Retina (tissue), 1 donor: ENCODE measurements at places on chromosomes 2 and 18.

GRCh38 chr2:164910101-164910899 lies 45.0 kb downstream of the SLC38A11 start:
- DNase-seq: no peak

- no peak for DNase-seq
Measured at GRCh38 chr2:118987886-118988285, 45.9 kb downstream of the MARCO start.

- DNase-seq: no peak
Measured at GRCh38 chr2:43302961-43303494, 76.6 kb upstream of the ZFP36L2 start.

DNA sequence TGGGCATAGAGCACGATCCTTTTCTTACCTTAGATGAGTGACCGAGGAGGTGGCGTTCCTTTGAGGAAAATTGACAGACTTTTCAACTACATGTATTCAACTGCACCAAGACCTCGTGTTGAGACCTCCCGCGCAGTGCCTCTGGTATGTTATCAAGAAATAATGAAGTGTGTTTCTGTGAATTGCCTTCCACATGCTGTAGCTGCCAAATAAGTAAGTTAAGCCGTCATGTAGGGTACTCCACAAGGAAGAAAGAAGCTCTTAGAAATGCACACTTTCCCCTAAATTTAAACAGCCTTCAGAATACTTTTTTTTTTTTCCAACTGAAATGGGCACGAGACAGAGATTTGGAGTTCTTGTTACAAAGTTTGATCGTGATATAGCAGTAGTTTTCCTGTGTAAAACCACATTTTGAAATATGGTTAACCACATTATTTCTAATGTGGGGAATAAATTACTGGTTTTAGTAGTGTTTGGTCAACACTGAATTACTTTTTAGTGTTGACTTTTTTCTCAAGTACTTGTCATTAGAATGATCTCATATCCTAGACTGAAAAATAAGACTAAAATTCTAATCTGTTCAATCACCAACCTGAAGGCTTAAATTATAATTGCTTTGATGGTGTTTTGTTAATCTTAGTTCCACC lies 30.5 kb downstream of the PDK1 start:
- DNase-seq: no peak

- DNase-seq: no peak
Measured at GRCh38 chr2:158463496-158464095, 6.8 kb downstream of the PKP4 start.

DNA sequence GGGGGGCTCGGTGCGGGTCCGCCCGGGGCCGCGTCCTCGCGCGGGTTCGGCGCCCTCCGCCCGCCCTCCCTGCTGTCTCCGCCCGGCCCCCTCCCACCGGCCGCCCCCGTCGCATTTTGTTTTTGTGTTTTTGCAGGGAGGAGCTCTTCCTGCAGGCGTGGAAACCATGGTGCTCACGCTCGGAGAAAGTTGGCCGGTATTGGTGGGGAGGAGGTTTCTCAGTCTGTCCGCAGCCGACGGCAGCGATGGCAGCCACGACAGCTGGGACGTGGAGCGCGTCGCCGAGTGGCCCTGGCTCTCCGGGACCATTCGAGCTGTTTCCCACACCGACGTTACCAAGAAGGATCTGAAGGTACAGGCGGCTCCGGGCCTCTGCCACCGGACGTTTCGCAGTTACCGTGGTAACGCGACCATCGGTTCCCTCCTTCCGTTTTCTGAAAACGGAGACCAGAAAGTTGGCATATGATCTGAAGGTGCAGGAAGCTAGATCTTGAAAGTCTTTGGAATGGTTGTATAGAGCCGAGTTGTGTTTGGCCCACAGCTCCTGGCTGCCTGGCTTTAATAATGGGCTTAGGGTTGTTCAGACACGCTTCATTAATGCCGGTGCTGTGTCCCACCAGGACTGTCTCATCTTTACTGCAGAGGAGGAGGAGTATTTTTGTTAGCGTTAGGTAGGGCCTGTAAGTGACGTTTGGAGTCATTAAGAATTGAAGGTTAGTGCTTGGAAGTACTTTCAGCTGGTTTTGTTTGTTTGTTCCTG lies 891 bp downstream of the KDM3A start:
- peak; percentile 77 for DNase-seq

GRCh38 chr18:42287047-42287446 lies 332.0 kb downstream of the PIK3C3 start:
- DNase-seq: no peak

GRCh38 chr18:79608999-79609461 lies 70.6 kb upstream of the CTDP1 start:
- no peak for DNase-seq

DNA sequence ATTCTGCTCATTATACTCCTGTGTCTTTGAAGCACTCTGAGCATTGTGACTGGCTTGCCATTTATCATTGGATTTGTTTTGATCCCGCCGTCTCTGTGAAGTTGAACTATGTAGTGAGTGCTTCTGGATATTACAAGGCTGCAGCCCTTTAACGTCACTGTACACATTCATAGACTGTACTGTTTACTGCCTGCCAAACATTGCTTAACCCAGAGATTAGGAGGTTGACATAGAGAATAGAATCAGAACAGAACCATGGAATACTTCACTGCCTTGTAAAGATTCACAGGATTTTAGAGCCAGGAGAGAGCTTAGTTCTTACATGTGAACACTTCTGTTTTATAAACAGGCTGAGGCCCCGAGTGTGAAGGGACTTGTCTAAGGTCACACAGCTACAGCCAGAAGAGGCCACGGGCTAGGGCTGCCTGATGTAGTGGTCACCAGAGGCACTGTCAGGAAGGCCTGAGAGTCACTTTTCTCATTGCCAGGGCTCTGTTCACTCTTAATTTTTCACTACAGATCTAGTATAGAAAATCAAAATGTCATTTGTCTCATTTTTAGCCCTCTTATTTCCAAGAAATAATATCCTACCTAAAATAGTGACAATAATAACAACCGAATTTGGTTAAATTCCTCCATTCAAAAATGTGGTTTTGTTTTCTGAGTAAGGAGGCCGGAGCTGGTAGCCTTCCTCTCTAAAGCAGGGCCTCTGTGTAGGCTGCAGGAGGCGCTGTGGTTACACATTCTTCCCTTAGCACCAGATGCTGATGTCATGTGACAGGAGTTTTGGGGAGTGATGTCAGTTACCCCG lies 87.9 kb downstream of the UGGT1 start:
- DNase-seq: peak; percentile 35

GRCh38 chr2:172038604-172039003 lies 38.9 kb downstream of the METAP1D start:
- no peak for DNase-seq

DNA sequence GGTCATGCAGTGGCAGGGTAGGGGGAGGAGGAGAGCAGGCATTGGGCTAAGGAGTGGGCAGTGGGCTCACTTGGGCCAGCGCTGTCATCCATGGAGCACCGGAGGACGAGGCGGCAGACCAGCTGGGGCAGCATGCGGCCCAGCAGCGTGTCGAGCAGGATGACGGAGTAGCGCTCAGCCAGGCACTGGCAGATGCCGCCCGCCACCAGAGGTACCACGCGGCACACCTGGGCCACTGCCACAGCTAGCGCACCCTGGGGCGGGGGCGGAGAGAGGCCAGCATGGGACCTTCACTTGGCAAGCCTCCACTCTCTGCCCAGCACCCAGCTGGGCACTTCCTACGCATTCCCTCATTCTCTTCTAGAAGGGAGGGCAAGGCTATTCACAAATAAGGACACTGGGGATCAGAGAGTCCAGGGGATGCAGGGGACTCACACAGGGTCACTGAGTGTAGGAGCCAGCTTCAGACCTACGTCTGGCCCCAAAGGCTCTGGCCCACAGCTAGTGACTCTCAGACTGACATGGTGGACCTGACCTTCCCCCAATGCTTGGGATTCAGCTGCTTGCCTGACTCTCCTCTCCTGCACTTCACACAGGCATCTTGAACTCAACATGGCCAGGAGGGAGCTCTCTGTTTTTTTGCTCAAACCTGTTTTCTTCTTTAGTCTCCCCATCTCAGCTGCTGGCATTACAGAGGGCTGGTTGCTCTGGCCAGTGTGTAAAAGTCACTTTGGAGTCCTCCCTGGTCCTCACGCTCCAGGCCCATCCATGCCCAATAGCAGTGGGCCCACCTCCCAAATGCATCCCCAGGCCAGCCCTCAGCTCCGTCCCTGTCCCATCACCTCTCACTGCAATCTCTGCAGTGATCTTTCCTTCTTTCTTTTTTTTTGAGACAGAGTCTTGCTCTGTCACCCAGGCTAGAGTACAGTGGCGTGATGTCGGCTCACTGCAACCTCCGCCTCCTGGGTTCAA lies 4.1 kb downstream of the SFTPB start:
- no peak for DNase-seq

GRCh38 chr2:182069908-182070307 lies 84.3 kb downstream of the PPP1R1C start:
- DNase-seq: no peak

DNA sequence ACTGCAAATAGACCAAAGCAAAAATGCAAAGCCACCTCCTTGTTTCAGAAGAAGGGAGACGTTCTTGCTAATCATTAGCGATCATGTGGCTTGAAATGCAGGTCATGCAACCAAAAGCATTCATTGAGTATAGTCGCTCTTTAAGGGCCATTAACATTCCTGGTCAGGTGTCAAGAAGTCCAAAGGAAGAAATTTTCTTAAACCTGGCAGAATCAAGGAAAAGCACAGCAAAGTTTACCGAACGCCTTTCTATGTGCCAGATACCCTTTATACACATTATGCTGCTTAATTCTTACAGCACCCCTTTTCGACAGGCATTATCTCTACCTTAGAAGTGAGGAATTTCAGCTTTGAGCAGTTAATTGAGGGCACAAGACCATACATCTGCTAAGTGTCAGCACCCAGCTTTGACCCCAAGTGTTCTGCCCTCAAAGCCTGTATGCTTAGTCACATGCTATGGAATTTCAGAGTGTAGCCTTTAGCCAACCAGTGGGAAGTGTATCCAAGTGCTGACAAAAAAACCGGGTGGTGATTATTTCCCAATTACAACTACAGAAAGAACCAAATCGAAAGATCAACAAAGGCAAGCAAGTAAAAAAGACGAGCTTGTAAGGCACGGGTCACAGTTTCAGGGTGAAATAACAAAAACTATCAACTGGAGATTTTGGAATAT lies 70.8 kb downstream of the EPHA4 start:
- DNase-seq: no peak

DNA sequence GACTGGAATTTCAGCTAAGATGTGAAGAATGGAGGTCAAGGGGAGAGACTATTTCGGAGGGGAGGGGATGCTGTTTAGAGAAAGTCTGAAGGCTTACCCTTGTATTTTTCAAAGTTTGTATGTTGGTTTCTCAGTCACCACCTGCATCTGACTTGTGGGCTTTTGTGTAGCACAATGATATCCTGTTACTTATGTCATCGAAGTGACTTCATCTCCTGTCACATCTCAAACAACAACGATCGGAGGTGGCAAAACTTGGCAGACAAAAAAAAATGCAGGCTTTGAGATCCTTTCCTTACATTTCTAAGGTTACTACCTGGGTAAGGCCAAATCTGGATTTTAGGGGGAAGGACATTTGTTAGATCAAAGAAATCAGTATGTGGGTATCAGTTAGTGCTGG lies 11.7 kb upstream of the CXCR4 start:
- DNase-seq: no peak

GRCh38 chr2:144567745-144568144 lies 47.8 kb upstream of the ZEB2 start:
- peak; percentile 39 for DNase-seq

DNA sequence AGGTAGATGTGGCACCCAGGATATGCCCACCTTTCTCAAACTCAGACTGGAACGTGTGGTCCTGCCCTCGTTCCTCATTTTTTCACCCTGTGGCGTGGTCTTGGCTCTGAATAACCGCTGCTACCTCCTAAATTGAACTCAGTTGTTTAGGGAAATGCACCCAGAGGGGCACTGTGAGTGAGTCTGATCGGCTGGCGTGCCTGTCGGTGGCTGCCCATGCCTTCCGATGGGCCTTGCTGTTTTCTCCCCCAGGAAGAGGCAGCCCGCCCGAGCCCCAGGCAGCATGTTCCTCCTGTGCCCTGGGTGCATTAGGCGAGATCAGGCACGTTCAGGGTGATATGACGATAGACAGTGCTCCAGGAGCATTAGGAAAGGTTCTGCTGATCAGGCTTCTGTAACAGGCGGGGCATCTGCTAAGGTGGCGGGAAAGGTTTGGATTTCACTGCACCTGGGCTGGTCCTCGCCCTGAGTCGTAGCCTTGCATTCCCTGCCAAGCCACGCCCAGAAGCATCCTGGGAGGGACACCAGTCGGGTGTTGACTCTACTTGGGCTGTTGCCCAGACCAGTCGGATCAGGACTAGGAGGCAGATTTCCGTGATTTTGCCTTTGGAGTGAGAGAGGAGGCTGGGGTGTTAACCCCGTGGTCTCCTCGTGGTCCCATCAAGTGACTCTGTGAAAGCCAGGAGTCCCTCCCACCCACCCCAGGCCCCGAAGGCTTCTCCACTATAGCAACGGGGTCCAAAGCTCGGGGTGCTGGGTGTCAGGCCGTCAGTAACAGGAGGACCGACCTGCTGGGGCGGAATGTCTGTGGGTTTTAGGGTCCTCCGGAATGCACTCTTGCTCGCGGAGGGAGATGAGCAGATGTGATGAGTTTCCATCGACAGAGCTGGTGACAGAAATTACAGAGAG lies 75.1 kb downstream of the SH3BP4 start:
- DNase-seq: no peak

DNA sequence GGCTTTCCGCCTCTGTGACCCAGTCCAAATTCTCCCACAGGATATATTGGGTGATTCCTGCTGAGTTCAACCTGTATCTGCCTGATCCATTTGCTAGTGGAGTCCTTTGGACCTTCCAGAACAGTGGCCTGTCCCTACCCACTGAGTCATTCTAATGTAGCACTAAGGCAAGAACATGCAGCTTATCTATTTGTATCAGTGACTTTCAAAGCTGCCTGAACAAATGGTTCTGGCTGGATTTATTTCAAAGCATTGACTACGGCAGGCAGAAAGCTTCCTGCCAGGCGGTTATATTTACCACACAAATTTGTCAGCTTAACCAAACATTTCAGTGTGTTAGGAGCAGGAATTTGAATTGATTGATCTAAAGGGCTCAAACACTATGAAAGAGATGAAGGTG lies 613.4 kb downstream of the DCC start:
- DNase-seq: no peak

DNA sequence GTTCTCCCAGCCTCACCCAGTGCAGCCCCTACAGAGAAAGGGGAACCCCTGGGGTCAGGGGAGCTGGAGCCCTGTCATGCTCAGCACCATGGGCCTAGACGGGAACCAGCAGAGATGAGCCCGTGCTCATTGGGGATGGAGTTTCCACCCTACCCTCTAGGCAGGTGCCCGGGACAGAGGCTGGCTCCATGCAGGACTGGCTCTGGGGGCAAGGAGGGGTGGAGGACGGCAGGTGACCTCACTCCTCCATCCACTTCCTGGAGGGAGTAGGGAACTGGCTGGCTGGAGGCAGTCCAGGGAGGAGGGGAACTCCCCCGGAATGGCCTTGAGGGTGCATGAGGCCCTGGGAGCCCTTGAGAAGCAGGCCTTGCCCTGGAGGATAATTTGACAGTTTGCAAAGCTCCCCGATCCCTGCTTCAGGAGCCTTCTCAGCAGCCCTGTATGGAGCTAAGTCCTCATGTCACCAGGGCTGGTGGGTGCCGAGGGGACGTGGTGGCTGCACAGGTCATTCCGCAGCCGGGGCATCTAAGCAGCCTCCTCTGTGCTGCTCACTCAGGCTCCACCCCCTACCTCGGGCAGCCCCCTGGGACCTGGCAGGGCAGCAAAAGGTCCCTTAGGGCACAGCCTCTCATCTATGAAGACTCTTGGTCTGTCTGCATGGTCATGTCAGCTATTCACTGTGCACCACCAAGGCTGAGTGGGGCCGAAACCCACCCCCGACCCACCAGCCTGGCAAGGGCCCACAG lies 2.1 kb downstream of the NEURL3 start:
- DNase-seq: no peak

GRCh38 chr2:191453761-191454160 lies 208.6 kb downstream of the MYO1B start:
- DNase-seq: no peak

- DNase-seq: no peak
Measured at GRCh38 chr2:142714600-142714999, 162.9 kb upstream of the KYNU start.
